Kasumi-1 (cell line): ENCODE measurements at places on chromosomes 16 and 17.

GRCh38 chr17:79888811-79889634 lies 49.8 kb upstream of the CBX4 start:
- no peak for DNase-seq

DNA sequence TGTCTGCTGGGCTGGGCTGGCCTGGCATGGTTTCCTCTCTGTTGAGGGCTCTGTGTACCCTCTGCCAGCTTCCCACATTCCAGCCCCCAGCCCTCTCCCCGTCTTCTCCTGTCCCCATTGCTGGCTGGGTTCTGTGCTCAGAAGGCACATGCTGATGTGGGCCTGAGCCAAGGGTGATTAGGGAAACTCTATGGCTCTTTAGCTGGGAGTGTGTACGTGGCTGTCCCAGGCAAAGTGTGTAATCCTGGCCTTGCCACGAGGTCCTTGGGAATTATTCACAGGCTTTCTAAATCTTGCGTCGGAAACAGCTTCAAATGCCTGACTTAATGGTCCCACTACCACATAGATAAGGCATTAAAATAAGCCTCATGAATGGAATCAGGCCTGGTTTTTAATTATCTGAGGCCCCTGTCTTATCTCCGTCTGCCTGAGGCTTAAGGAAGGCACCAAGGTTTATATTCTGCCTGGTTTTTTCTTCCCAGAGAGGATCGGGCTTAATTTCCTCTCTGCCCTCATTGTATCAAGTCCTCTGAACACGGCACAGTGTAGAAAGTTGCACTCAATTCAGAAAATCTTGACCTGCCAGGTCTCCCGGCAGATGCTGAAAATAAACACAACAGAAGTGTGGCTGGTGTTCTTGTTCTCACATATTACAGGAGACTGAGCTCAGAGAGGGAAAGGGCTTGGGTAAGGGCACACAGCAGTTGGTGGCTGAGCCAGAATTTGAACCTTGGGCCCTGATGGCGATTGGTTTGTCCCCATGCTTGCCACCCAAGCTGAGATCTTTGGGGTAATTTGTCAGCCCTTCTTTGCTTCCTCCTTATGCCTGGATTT lies 52.9 kb upstream of the LGALS9 start:
- no peak for DNase-seq

GRCh38 chr16:46937536-46937935 lies 35.9 kb downstream of the DNAJA2 start:
- DNase-seq, result no peak

- DNase-seq, result no peak
These were observed 5.9 kb downstream of the FAHD1 start for GRCh38 chr16:1832838-1833454.

GRCh38 chr17:82351713-82352488 lies 7.1 kb upstream of the TEX19 start:
- peak; percentile 93 for DNase-seq

DNA sequence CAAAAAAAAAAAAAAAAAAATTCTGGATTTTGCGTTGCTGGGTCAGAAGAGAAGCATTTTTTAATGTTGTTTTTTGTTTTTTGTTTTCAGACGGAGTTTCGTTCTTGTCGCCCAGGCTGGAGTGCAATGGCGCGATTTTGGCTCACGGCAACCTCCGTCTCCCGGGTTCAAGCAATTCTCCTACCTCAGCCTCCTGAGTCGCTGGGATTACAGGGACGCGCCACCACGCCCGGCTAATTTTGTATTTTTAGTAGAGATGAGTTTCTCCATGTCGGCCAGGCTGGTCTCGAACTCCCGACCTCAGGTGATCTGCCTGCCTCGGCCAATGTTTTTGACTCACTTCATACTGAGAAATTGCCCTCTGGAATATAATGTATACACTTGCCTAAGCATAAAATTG lies 11.0 kb upstream of the PAFAH1B1 start:
- no peak for DNase-seq

- peak; percentile 17 for DNase-seq
These were observed 689.5 kb upstream of the RBFOX1 start for GRCh38 chr16:6643080-6643686.

GRCh38 chr17:17472333-17472920 lies 4.4 kb upstream of the MED9 start:
- no peak for DNase-seq

DNA sequence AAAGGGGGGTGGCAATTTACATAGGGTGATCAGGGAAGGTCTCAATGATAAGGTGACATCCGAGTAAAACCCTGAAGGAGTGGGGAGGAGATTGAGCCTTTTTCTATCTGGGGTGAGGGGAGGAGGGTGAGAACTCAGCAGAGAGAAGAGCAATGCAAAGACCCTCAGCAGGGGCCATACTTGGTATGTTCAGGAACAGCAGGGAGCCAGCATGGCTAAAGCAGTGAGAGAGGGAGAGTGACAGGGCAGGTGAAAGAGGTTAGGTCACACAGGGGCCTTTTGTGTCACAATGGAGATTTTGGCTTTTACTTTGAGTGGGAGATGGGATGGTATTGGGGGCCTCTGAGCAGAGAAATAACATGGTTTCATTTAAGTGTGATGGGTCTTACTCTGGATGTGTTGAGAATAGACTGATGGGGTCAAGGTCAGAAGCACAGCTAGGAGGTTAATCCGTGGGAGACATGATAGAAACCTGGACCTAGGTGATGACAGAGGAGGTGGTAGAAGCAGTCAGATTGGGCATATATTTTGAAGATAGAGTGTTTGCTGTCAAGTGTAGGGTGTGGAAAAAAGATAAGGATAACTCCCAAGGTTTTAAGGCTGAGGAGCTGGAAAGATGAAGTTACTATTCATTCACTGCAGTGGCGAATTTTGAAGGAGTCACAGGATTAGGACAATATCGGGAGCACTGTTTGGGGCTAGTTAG lies 6.2 kb downstream of the SP2 start:
- DNase-seq, result no peak

GRCh38 chr17:50211249-50212120 lies 10.1 kb upstream of the COL1A1 start:
- no peak for DNase-seq

DNA sequence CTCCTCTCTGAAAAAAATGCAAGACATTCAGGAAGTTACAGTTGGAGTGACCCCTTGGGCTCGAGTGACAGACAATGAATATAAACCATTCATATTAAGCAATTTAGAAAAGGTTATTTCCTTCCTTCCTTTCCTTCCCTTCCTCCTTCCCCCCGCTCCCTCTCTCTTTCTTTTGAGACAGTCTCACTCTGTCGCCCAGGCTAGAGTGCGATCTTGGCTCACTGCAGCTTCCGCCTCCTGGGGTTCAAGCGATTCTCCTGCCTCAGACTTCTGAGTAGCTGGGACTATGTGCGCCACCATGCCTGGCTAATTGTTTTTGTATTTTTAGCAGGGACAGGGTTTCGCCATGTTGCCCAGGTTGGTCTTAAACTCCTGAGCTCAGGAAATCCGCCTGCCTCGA lies 13.2 kb downstream of the PSMD12 start:
- DNase-seq, result no peak

DNA sequence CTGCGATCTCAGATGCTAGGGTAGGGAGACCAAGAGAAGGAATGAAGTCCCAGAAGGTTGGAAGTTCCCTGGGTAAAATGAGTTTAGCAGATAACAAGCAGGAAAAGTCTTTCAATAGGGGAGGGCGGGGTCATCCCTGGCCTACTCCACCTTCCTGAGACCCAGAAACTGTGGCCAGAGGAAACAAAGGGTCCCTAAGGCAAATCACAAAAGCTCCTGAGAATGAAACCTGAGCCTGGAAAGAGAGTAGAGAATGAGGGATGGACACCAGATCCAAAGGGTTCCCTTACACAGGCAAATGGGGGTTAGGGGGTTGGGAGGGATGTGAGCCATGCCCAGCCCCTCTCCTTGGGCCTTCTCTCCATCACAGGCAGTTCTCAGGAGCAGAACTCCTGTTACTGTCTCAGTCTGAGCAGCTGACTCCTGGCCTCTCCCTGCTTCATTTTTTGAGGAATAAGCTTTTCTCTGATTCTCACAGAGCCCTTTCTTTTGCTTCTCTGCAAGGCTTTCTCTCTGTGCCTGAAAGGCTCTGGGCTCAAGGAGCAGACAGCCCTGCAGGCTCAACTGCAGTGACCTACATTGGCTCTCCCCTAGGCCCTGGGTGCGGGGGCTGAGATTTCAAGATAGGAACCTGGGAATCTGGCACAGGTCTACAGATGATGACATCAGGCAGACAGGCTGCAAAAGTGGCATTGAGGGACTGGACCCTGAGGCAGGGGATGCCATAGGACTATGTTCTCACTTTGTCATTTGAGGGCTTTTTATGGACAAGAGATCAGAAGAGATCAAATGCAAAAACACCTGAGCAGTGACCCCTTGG lies 9.8 kb upstream of the NR1D1 start:
- no peak for DNase-seq

DNA sequence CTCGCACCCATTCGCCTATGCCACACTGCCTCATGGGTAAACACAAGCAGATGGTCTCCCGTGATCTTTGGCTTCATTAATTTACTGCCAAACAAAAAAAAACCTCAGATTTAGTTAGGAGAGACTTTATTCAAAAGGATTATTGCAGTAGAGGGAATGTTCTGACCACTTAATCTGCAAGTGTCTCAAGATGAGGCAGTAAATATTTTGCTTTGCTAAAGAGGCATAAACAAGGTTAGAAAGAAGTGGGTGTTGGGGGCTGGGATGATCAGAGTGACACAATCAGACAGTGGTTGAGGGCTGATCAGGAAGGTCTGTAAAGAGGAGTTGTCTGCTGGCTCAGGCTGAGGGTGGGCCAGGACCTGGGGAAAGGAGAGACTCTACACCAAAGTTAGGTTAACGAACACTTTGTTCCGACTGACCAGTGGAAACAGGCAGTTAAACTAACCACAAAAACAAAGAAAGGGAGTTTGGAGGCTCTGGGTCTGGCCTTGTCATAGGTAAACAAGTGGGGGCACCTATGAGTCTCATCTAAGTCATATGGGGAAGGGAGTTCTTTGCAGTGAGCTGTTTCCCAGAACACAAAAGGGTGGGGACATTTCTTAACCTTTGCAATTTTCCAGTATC lies 28.5 kb downstream of the HSD17B2 start:
- DNase-seq, result no peak

DNA sequence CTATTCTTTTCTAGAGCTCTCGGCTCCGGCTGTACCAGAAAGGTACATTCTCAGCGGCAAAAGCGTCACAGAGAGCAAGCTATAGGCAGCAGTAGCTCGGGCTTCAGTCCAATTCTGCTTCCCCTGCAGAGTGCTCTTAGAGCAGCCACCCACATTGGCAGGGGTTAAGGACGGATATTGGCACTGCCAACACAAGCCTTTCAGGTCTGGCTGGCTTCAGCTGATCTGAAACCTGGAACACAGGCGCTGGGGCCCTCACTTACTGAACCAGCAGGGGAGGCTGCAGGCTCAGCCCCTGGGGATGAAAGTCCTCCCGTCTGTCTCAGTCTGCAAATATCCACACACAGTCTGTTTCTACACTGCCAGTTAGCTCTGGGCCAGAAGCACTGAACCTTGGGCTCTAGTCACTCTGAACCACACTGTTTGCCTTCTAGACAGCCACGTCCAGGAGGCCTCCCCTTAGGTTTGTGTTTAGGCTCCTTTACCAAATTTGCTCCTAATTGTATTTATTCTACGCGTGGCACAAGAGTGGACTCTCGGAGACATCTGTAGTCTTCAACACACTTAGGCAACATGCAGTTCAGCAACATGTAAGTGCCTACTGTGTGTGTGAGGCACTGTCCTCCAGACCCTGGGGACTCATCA lies 40.1 kb downstream of the HIC1 start:
- DNase-seq, result peak; percentile 8

GRCh38 chr17:45792995-45793755 lies 9.1 kb downstream of the CRHR1 start:
- no peak for DNase-seq

GRCh38 chr16:23679274-23679985 lies 741 bp downstream of the PLK1 start:
- DNase-seq, result peak; percentile 26

DNA sequence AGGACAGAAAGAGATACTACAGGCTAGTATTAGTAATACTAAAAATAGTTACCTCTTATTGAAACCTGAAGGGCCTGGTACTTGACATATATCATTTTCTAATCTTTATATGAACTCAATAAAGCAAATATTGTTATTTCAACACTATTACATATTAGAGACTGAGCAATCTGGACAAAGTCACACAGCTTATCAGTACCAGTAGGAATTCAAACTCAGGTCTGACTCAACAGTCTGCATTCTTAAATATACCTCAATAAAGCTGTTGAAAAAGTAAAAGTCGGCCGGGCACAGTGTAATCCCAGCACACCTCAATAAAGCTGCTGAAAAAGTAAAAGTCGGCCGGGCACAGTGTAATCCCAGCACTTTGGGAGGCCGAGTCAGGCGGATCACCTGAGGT lies 67.4 kb downstream of the KANSL1 start:
- DNase-seq, result no peak

GRCh38 chr17:58377093-58377601 lies 25.1 kb upstream of the SUPT4H1 start:
- no peak for DNase-seq

DNA sequence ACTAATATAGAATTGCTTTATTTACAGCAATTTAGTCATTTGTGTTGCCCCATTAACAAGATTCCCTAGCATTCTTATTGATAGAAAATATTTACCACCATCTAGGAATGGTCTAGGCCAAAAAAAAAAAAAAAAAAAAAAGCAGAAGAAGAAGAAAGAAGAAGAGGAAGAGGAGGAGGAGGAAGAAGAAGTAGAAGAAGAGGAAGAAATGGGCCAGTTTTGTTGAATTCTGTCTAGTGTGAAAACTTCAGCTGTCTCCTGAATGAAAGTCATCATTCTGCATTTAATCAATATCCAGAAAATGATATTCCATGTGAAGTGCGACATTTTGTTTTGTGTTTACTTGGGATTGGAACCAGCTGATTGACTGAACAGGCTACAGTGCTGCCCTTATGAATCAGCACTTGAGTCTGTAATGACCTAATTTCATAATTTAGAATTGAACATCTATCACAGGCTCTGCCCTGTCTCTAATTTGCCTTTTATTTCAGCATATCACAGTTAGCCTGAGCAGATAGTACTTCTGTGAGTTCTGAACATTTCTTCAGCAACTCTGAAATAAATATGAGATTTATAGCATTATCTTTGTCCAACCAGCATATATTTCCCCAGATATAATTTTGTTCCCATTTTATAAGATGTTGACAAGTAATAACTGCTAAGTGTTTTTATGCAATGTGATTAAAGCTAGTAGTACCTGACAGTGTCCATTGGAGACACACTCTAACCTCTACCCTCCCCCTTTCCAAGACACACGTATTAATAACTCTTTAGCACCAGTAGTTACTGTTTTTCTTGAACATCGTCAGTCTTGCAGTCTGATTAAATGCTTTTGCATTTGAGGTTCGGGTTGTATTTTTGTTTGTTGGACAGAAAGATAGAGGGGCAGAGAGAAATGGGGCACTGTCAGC lies 5.9 kb downstream of the ANKFN1 start:
- no peak for DNase-seq

GRCh38 chr17:68737761-68738443 lies 136.7 kb upstream of the FAM20A start:
- no peak for DNase-seq
